ENCODE measurements at places on chromosomes 3 and 15.

- DNase-seq = no peak
These were observed 86.5 kb downstream of the BOC start for GRCh38 chr3:113297841-113298240.

GRCh38 chr3:150958683-150959082 lies 13.8 kb downstream of the CLRN1 start:
- no peak for DNase-seq

- DNase-seq = no peak
These were observed 16.2 kb downstream of the MBNL1 start for GRCh38 chr3:152284906-152285305.

DNA sequence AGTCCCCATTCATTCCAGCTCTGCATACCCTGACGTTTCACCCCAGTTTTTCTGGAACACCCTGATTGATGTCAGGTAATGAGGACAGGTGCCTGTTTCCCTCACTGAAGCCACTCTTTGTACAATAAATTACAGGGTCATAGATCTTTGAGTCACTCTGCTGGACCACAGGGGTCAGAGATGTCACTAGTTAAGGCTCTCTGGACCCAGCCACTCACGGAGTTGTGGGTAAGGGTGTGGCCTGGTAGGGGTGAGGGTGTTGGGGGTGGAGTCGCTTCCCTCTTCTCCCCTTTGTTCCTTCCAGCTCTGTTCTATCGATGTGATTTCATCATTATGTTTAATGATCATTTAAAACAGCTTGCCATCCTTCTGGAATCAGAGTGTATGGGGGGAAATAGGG lies 512 bp downstream of the IQCF5 start:
- DNase-seq = no peak

GRCh38 chr3:149920119-149920518 lies 50.6 kb downstream of the PFN2 start:
- no peak for DNase-seq

- no peak for DNase-seq
These were observed 17.5 kb downstream of the SENP8 start for GRCh38 chr15:72135719-72136118.

- no peak for DNase-seq
These were observed 485.3 kb downstream of the PDCD6IP start for GRCh38 chr3:34283751-34284150.

DNA sequence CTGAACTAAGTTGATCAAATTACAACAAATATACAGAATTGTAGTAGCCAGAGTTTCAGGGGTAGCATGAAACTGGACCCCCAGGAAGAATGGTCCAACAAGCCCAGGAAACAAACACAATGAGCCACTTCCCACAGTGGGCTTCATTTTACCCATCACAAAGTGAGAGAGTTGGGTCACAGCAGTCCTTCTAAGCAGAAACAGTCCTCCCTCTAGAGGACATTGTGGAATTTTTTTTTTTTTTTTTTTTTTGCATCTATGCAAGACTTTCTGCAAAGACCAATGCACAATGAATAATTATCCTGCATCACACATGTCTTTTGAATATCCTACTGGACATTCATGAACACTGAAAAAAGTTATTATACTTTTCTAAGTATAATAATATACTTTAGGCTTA lies 73.8 kb upstream of the ATP13A5 start:
- DNase-seq = no peak

- DNase-seq = no peak
These were observed 83.2 kb downstream of the COL8A1 start for GRCh38 chr3:99721633-99722007.

GRCh38 chr3:39180183-39180545 lies 12.2 kb downstream of the XIRP1 start:
- no peak for DNase-seq

DNA sequence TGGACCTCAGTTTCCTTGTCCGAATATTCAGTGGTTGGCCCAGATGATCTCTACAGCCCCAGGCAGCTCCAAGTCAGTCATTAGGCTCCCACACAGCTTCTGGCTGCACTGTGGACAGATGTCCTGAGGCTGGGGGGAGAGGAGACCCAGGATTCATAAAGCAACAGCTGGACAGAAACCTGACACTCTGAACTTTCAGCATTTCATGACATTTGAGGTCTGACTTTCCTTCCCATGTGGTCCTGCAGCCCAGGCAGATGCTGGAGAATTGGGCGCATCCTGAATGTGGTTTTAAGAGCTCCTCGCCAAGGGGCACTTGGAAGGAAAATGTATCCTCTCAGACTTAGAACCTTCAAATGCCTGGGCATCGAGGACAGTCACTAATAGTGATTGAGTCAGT lies 307.6 kb upstream of the LRRFIP2 start:
- no peak for DNase-seq

DNA sequence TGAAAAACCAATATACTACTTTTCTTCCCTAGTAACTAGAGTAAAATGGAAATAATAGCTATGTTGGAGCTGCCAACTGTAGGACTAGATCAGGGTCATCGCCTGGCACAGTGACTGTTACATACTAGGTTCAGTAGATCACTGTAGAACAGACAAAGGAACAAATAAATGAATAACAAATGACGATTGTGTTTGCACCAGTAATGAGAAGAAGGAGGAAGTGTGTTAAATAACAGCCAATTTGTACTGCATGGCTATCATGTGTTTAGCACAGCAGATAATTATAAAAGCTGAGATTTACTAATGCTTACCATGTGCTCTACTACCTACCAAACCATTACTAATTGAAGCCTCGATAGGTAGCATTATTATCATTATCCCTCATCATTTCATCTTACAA lies 85.3 kb upstream of the FXR1 start:
- no peak for DNase-seq

GRCh38 chr3:128198313-128198712 lies 45.0 kb downstream of the EEFSEC start:
- no peak for DNase-seq

DNA sequence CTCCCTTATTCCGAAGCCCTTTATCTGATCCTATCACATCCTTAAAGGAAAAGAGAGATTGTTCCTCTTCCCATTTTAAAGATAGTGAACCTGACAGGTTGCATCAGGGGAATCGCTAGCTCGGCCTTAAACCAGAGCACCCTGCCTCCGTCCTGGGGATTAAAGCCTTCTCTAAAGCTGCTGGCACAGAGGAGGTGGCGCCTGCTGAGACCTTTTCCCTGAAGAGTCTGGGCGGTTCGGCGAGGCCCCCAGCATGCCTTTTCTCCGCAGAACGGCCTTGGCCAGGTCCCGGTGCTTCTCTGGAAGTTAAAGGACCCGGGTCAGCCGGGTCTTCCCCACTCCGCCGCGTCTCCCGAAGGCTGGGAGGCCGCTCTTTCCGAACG lies 593 bp downstream of the FAM219B start:
- DNase-seq = no peak

DNA sequence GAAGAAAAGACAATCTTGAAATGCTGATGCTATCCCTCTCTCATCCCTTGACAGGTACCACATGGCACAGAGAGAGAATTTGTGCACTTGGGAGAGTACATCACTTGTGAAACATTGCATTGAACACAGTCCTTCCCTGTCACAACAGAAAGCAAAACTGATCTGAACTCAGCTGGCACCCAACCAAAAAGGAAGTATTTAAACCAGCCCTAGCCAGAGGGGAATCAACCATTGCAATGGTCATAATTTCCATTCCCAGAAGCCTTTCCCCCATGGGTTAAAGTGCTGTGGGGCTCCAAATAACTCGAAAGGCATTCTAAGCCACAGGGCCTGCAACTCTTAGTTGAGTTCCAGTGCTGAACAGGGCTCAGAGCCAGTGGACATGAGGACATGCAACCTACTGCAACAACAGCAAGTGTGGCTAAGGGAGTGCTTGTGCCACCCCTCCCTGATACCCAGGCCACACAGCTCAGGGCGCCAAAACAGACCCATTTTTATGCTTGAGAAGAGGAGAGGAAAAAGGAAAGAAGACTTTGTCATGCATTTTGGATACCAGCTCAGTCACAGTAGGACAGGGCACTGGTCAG lies 530.8 kb upstream of the BCHE start:
- no peak for DNase-seq

GRCh38 chr3:174397848-174398247 lies 461.3 kb upstream of the NAALADL2 start:
- DNase-seq = no peak

DNA sequence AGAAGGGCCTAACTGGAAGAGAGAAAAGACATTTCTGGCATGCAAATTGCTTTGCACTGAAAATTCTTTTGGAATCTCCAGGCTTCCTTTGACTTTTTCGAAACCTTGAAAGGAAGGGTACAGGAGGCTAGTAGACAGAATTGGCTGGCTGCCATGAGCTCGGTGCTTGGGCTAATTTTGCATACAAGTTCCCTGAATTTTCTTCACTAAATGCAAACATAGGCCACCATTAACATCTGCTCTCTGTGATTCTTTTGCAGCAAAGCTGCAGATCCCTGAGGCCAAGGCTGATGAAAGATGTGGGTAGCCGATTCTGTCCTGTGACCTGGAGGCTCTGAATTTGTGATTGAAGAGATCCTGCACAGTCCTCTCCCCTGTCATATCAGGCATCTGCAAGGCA lies 247.8 kb upstream of the MCTP2 start:
- no peak for DNase-seq

- DNase-seq = no peak
These were observed 24.7 kb upstream of the OR5K4 start for GRCh38 chr3:98328933-98329332.

All from neural crest cell (in vitro differentiated cells).